ENCODE measurements at places on chromosomes 3 and 15.

- DNase-seq, result no peak
Observed at GRCh38 chr3:188241883-188242282, 87.9 kb downstream of the LPP start.

DNA sequence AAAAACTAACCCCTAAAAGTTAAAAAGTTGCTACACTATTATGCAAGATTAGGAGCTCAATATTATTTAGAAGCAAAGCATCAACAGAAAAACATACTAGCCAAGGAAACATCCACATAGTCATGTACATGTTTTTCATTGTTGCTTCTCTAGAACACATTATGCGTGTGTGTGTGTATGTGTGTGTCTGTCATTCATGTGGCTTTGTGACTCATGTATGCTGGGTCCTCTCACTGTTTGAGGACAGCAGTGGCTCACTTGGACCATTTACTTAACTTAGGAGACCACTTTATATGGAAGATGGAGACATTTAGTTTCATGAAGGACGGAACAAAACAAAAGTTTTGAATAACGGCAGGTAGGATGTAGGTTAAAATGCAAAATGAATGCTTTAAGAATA lies 219.4 kb upstream of the THBS1 start:
- DNase-seq, result no peak

DNA sequence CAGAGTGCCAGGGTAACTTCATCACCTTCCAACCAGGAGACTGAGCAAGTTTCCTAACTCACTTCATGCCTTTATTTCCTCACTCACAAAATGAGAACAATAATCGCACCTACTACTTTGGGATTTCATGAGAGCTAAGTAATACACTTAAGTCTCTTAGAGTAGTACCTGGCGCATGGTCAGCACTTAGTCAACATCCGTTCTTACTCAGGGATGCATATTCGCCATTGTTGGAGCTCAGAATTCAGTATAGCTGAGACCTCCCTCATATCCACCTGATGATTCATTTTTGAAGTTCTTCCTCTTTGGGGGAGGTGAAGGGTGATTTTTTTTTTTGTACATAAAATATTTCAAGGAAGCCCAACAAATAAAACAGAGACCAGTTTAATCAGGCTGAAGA lies 188.2 kb downstream of the AGBL1 start:
- DNase-seq, result no peak

DNA sequence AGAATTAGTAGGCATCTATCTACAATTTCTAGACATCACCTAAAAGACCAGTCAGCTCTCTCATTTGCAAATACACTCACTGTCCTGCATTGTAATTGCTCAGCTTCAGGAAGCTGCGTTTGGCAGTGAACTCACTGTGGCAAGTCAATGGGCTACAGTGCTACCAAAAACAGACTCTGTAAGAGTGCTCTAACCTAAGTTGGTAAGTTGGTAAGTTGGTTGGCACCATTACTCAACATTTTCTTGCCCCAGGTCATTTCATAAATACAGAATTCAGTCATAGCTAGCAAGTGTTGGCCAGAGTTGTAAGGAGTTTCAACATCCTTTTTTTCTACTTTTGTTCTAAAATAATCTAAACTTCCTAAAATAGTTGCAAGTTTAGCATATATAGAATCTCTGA lies 466.3 kb downstream of the NAALADL2 start:
- DNase-seq, result no peak

- no peak for DNase-seq
Observed at GRCh38 chr3:105417525-105418289, 51.0 kb downstream of the ALCAM start.

GRCh38 chr3:191244242-191244867 lies 45.3 kb downstream of the OSTN start:
- DNase-seq, result no peak

DNA sequence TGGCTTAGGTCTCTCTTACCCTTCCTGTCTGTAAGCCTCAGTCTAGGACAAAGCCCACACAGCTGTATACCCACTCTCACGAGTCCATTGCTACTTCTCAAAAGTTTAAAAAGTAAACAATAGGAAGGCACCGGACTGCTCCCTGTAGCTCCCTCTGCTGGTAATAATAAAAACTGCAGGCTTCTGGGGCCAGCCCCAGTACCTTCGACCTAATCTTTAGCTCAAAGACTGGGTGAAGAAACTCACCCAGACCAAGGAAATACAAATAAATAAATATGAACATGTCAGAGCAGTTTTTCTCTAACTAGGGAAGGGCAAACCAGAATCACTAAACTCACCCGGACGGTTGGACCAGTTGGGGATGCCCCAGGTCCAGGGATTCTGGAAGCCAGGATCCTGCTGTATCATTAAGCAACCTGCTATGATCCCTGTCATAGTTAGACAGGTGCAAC lies 5.0 kb downstream of the FAM219B start:
- DNase-seq, result no peak

DNA sequence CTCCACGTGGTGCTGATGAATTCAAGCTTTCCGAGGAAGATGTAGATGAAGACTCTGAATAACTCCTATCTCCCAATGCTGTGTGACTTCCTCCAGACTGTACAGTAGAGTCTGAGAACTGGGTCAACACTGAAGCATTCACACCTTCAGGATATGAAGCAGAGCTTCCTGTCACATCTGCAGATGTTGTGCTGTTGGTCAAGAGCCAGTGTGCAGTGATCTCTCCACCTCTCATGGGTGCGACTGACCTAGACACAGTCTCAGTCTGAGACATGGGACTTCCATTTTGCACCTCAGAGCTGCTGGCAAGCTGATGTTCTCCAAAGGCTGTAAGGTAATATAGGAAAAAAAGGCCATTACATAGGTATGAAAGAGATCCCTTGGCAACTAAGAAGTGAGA lies 36.5 kb downstream of the HEG1 start:
- DNase-seq, result no peak

DNA sequence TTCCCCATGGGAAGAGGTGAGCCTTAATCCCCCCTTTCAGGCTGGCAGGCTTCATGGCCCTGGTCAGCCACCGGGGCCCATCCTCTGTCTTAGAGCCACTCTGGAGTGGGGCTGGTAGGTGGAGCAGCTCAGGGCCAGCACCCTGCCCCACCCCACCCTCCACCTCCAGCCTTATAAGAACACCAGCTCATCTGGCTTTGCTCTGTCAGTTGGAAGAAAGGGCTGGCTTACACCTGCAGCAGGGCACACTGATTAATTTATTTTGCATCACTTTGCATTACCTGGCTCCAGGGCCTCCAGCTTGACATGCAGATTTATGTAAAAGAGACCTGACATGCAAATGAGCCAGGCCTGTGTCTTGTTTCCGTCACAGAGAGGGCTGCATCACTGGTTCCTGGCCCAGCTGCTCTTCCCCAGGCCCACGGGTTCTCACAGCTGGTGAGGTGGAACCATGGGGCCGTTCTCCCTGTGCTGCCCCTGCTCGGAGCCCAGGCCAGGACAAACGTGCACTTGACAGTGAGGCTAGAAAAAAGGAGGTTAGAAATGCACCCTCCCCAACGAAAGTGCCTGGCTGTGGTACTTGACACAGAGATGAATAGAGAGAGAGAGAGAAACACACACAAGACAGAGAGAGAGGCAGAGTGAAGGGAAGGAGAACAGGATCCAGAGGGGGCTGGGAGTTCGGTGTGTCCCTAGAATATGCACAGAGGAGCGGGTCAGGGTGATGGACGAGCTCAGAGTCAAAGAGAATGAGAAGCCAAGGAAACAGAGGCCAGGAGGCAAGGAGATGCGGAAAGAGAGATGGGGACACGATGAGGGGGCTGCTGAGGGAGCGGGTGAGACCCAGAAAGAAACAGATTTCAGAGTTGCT lies 44.5 kb upstream of the MAGEF1 start:
- no peak for DNase-seq

DNA sequence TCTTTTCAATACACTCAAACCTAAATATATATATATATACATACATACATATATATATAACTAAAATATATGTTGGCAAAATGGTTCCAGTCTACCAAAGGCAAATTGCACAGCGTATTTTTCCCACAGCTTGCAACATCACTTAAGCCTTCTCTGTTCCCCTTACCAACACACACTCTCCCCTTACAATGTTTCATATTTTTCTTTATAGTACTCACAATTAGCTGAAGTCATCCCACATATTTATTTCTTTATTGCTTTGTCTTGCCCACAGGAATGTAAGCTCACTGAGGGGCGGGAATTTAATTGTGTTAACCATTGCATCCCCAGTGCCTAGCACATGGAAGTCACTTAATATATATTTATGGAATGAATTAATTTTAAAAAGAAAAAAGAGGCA lies 288.3 kb downstream of the ULK4 start:
- no peak for DNase-seq

DNA sequence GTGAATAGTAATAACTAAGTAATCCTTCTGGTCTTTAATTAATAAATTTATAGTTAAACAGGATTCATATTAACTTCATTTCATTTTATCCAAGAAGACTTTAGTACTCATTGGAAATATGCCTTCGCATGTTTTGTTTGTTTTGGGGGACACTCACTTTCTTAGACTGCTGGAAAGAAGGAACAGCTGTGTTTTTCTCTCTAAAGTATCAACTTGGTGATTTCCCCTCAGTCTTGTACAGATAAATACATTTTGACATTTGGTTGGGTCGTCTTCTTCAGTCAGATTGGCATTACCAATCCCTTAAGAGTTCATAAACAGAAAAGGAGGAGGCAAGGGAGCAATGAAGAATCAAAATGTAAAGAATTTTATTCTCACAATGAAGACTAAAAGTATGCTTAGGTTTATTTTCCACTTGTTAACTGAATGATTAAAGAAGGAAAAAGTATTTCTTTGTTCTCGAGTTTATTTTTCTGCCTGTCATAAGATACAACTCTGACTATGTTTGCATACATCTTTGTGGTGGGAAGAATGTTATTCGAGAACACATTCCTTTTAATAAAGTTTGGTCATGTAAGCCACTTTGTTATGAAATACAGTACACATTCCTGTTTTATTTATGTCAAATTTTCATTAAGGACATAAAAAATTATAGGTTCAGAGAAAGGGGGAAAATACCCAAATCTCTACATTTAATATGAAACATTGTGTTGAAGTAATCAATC lies 140.2 kb downstream of the GMNC start:
- no peak for DNase-seq

GRCh38 chr15:83436513-83437158 lies 10.5 kb upstream of the SH3GL3 start:
- peak; percentile 48 for DNase-seq

- DNase-seq, result no peak
Observed at GRCh38 chr15:42558739-42559138, 10.1 kb downstream of the HAUS2 start.

DNA sequence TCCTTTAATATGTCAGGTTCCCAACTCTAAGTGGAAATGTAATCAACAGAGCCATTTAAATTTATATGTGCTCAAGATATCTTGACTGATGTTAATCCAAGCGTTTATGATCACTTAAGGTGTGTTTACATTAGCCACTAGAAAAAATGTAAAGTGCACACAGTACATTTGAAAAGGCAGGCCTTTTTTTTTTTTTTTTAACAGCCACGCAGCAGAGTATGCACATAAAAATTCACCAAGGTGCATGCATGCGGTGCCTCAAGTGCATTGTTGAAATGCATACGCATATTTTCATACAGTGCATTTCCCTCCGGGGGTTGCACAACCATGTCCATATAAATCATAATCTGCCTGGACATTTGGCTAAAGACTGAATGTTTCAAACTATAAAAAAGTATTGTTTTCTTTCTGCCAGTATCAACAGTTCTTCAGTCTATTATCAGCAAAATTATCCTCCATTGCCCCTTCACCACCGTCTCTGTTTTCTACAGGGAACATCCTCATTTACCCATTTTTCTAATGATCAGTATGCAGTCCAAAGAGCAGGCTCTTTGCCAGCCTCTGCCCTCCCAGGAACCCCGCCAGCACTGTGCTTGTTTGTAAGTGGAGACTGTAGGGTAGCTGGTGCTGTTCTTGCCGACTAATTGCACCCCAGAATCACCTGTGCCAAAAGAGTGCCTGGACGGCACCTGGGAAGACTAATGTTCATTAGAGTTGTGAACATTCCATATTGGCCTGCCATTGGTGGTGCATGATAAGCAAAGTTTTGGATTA lies 611.2 kb upstream of the CFAP20DC start:
- DNase-seq, result no peak

- DNase-seq, result peak; percentile 69
Observed at GRCh38 chr3:8622873-8623691, 21.5 kb downstream of the SSUH2 start.

GRCh38 chr15:56754772-56755370 lies 21.6 kb upstream of the ZNF280D start:
- DNase-seq, result no peak

DNA sequence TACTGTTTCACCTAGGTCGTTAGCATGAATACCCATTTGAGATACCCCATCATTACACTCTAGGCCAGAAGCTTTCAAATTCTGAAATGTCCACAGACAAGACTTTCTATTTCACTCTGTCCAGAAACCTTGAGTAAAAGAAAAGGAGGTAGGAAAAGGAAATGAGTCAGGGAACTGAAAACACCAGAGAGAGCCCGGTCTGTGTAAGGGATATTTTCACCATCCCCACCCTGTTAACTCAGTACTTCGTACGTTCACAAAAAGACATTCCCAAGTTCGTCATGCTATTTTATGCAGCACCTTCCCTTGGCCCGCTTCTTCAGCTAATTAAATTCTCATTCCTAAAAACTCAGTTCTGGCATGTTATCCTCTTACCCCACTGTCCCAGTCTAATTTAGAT lies 89.4 kb upstream of the SOX2 start:
- DNase-seq, result no peak

GRCh38 chr3:27590437-27591298 lies 106.5 kb upstream of the SLC4A7 start:
- no peak for DNase-seq

DNA sequence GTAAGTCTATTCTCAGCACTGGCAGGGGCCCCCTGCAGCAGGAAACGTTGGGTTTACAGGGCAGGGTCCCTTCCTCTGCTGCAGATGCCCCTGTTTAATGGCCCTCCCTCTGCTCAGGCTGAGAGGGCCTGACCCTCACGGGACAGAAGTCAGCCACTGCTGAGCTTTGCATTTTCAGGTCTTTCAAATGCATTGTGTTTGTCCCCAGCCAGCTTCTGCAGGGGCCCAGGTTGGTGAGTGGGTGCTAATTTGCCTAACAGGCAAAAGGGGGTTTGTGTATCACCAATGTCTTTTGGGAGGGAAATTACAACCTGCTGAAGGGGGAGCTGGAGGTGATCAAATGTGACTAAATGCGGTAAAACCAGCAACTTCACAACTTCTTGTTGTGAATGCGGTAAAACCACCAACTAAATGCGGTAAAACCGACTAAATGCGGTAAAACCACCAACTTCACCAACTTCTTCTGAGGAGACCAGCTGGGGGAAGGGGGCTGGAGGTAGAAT lies 44.8 kb upstream of the UBE2E1 start:
- DNase-seq, result no peak

All from left renal pelvis (tissue), 4 donors.